ENCODE measurements at places on chromosomes 6 and 20. TPM values are rescaled to one million over a fixed set of nuclear protein-coding genes. Genes with fewer than 3 reads are reported as not detected.

DNA sequence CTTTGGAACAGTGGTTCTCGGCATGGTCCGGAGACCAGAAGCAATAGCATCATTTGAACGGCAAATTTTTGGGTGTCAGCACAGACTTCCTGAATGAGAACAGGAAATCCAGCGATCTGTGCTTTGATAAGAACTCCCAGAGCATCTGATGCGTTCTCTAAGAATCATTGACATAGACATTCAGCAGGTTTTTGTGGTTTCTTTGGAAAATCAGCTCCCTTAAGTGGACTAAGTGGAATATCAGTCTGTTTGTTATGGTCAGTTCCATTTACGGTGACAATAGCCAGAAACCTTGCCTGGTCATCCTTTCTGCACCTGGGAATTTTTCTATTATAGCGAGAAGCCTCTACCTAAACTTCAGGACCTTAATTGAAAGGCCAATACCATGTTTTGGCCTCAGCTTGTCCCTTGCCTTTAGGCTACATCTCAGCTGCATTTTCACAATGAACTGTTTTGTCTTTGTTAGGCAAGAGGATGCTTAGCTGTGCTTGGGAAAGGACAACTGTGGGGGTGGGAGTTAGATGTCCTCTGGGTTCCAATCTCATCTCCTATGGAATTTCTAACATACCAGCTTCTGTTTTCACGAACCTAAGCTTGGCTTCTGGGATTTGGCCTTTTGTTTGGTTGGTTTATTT, 299.7 kb downstream of the CDKAL1 start:
- no peak for DNase-seq

DNA sequence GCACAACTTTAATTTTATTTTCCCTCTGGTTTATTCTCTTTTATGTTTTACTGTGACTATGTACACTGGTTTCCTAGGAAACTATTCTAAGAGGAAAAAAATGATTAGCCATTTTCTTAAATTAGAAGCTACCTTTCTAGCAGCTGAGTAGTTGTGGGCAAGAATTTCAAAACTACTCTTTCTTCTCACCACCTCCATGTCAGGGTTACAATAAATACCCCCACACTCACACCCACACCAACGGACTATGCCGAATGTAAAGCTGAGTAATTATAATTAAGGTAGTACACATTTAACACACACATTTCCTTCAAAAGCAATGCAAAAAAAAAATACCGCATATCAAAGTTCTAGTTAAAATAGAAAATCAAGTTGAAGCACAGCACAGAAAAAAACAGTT, 78.9 kb downstream of the ARHGAP18 start:
- DNase-seq, result no peak

DNA sequence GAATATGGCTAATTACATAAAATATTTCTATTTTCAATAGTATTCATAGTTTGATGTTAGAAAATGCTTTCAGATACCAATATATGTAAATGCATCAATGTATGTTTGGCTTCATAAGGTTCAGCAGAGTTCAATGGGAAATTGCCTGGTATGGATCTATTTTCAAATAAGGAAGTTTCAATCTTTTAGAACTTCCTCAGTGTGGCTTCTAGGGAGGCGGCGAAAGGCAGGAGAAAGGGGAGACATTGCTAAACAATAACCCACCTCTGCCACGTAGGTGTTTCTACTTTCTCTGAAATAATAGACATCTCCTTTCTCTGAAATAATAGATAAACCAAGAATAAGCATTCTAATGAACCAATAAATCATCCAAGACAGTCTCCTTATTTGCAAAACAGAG, 237.7 kb upstream of the RAB32 start:
- DNase-seq, result no peak

DNA sequence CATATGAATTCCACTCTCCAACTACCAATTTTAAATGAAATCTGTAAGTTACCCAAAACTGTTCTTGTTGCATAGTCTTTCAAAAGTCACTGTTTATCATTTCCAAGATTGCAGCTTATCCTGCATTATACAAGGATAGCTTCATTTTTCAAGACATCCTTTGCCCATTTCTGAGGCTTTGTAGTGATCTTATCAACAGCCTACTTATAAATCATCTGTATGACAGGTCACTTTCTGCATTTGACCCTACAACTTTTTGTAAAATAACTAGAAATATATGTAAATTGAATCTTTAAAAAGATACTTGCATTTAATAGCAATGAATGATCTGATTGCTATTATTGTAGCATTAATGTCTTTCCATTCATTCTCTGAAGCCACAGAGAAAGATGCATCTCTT, 521.1 kb downstream of the UTRN start:
- no peak for DNase-seq

GRCh38 chr6:54646069-54646950, 200.3 kb upstream of the FAM83B start:
- no peak for DNase-seq

DNA sequence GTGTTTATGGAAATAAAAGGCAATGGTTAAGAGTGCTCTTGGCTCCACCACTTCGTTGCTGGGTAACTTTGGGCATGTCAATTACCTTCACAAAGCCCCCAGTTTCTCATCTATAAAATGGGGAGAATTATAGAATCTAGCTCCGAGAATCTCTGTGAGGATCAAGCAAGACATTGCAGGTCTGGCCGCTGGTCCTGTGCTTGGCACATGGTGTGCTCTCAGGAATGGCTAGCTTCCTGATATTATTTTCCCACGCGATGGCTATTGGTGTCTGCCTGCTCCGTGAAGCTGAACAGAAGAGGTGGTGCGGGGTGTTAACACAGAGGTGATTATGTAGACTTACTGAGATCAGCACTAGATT, 57.0 kb downstream of the NOX3 start:
- DNase-seq, result no peak

DNA sequence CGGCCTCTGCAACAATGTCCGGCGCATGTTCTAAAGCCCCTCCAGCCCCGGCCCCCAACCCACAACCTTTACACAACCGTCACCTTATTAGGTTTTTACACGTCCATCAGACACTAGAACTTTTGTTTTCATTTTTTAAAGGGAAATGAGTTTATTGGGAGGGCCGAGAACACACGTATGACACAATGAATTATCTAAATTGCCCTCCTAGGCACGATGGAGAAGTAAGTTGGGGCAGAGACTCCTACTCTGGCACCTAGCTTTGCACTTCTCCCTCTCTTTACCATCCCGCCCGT, 1.2 kb upstream of the DLL1 start:
- no peak for DNase-seq

GRCh38 chr6:41573276-41573675, 27.1 kb downstream of the FOXP4 start:
- no peak for DNase-seq

DNA sequence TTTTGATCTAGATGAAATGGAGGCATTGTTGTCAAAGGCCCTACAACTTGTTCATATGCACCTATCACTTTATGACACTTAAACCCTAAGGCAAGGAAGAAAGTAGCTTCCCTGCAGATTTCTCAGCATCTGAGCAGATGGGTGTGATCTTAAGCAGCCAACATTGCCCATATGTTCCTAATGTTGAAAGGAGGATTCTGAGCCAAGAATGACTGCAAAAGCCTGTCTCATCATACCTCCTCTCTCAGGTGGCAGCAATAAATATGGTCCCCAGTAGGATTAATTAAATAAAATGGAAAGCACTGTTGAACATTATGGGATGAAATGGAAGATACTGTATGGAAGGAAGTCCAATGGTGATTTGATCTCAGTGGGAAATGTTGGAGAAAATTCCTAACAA, 538.1 kb upstream of the MAN1A1 start:
- no peak for DNase-seq

GRCh38 chr20:36004045-36004444, 35.7 kb downstream of the CNBD2 start:
- no peak for DNase-seq

- no peak for DNase-seq
Observed at GRCh38 chr6:17869753-17870050, 117.7 kb downstream of the KIF13A start.

- no peak for DNase-seq
Observed at GRCh38 chr20:62370115-62370806, 3.1 kb upstream of the LAMA5 start.

DNA sequence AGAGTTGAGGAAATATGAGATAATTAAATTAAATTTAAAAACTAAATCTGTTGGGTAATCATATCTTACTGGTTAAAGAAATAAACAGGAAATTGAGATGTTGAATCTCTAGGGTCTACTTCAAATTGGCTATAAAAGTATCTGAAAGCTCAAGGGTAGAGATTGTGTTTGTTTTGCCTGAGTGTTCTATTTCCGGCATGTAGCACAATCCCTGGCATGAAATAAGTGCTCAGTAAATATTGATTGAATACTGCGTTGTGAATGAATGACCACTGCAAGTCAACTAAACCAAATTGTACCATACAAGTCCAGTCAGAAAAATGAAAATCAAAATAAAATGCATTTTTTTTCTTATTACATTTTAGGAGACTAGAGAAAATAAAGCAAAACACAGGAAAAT, 709.8 kb downstream of the EPM2A start:
- DNase-seq, result no peak

GRCh38 chr6:105122717-105123116, 57.1 kb downstream of the POPDC3 start:
- DNase-seq, result no peak

DNA sequence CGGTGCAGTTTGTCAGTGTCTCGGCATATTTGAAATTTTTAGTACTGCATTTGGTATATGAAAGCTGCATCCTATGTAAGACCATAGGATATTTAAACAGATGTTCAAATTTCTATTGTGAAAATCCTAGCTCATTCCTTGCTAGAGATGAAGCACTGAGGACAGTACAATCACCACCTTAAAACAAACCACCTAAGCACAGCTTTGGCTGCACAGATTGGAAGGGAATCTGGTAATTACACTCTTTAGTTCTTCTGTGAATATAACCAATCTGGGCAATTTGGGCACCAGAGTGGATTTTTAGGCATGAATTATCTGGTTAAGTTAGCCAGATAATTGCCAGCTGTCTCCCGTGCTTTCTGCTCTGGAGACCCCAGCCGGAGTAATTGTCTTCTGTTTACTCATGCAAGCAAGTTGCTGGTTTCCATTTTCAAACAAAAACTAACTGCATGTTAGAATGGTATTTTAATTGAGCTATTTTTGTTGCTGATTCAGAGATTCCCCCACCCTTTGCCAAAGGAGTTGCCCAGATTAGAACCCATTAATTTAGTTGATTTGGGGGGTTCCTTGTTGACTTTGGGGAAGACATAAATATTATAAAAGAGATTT, 36.9 kb downstream of the E2F3 start:
- DNase-seq, result no peak

GRCh38 chr20:48777821-48778220, 50.0 kb downstream of the PREX1 start:
- DNase-seq, result no peak

DNA sequence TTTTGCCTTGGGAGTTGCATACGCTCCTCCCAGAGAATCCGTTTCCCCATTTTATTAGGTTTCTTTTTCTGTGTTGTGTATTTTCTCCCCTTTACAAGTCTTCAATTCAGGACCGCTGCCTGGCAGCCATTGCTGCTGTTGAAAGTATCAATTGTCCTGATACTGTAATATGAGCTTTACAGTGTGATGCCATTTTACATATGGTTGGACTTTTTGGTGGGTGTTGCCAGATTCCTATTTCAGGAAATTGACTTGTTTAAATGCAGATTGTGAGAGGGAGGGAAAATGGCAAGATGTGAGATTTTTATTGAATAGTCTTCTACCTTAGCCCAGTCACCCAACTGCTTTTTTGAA, 1.2 kb downstream of the PANK2 start:
- peak; percentile 28 for DNase-seq

DNA sequence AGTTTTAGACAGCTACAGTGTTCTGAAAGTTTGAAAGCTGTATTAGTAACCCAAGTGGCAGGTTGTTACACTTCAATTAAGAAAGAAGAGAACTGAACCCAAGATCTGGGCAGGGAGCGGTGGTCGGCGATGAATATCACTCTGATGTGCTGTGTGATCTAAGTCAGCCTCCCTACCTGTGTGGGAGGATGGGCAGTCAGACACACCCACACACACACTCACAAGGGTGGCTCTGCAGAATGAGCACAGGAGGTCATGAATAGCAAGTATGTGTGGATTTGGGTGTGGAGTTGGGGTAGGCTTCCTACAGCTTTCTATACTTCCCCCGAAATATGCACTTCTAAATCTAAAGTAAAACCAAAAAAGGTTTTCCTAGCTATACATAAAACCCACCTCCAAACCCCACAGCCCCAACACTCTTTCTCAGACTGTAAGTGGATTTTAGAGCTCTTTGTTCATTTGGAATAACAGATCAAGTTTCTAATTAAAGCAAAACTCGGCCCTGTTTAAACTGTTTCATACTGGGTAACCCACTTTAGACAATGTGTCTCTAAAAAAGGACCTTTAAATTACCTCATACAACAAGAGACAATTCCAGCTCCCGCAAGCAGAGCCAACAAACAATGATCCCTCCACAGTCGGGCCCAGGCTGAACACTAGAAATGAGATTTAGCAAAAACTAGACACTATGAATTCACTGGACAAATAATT, 19.4 kb downstream of the TNFRSF21 start:
- no peak for DNase-seq

- DNase-seq, result no peak
Observed at GRCh38 chr20:52684905-52685304, 287.3 kb upstream of the TSHZ2 start.

- no peak for DNase-seq
Observed at GRCh38 chr6:117467876-117468275, 14.6 kb upstream of the DCBLD1 start.

DNA sequence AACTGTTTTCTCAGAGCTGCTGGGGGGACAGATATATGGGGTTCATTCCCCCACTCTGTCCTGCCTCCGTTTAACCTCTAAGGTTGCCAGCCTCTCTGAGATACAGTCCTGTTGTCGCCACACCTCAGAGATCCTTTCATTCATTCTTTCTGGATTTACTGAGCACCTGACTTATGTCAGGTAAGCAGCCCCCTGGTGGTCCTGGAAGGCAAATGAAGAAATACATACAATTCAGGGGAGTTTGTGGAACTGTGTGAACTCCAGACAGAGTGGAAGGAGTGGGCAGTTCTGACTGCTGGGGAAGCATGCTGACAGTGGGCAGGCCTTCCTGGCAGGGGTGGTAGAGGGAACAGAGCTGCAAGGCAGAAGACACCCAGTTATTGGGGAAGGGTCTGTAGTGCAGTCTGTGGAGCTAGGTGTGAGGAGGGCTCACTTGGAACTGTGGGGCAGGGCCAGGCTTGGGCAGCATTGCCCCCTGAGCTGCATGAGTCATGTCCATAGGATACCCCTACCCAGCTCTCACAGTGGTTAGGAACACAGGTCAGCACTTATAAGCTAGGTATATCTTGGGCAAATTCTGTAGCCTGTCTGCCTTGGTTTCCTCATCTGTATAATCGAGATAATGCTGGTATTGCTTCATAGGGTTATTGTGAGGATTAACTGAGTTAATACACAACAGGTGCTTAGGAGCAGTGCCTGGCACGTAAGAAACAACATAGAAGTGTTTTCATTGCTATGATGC, 12.8 kb upstream of the SGK2 start:
- no peak for DNase-seq

GRCh38 chr6:112173221-112173804, 81.1 kb downstream of the LAMA4 start:
- no peak for DNase-seq

- no peak for DNase-seq
Observed at GRCh38 chr6:17186925-17187324, 85.1 kb downstream of the STMND1 start.

- no peak for DNase-seq
Observed at GRCh38 chr6:41408982-41409381, 73.6 kb downstream of the NCR2 start.

Gene BIRC7
- 0.74 TPM for total RNA-seq

Gene WFDC10B
- not detected for total RNA-seq

Gene CRYBG1
- 36.8 TPM for total RNA-seq

Gene PHIP
- 29.1 TPM for total RNA-seq

Gene BPIFB3
- not detected for total RNA-seq

Gene CYP24A1
- total RNA-seq, result not detected

Gene CRIP3
- not detected for total RNA-seq

Gene PRKN
- total RNA-seq, result 0.63 TPM

Gene SIGLEC1
- not detected for total RNA-seq

All from activated CD8-positive, alpha-beta T cell treated with anti-CD3 and anti-CD28 coated beads, Interleukin-2, amount 10 ng/mL, durations not matched to agents 7 days and 5 days (primary cell).